ENCODE measurements at places on chromosomes 12 and 14.

- peak; percentile 46 for DNase-seq
These were observed 1.1 kb downstream of the PDE3A start for GRCh38 chr12:20369305-20370013.

DNA sequence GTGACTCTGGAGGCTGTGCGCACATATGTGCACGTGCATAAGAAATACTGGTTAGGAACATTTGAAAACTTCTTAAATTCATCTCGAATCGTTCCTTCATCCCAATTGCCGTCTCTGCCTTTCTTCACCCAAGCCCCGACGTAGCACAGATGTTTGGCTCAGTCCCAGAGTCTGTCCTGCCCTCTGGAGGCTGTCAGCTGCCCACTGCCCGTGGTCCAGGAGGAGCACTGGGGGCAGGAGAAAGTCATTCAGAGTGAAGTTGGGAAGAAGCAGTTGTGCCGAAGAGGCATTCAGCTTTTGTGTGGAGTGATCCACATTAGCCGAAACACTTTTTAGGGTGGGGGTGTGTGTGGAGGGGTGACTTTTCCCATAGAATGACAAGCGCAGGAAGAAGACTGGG, 124.9 kb downstream of the TSPAN9 start:
- DNase-seq = no peak

DNA sequence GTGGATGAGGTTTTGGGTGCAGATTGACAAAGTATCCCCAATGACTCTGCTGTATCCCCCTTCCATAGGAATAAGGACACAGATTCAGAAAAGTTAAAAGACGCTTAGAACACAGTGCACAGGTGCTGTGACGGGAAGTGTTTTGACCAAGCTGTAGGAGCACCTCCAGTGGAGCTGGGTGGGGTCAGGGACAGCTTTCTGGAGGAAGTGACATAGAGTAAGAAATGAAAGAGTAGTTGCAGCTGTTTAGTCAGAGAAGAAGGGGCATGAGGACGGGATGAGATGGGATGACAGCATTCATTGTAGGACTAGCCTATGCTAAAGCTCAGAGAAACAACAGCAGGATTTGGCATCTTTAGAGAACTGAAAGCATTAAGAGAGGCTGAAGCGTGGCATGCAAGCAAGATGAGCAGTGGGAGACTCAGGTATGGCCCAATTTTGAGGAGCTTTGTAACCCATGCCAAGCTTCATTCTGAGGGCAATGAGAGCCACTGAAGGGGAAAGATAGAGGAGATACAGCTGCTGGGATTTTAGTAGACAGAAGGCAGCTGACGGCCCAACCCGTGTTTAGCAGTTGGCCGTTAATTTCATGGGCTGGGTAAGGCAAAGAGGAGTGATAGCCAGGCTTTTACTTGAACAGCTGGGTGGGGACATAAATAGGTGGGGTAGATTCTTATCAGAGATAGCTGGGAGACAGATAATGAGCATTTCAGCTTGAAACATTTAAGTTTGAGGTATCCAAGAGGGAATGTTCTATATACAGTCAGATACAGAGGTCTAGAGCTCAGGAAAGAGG, 131.8 kb upstream of the KRAS start:
- no peak for DNase-seq

- peak; percentile 21 for DNase-seq
These were observed 43.0 kb upstream of the TSPAN9 start for GRCh38 chr12:3034067-3034750.

DNA sequence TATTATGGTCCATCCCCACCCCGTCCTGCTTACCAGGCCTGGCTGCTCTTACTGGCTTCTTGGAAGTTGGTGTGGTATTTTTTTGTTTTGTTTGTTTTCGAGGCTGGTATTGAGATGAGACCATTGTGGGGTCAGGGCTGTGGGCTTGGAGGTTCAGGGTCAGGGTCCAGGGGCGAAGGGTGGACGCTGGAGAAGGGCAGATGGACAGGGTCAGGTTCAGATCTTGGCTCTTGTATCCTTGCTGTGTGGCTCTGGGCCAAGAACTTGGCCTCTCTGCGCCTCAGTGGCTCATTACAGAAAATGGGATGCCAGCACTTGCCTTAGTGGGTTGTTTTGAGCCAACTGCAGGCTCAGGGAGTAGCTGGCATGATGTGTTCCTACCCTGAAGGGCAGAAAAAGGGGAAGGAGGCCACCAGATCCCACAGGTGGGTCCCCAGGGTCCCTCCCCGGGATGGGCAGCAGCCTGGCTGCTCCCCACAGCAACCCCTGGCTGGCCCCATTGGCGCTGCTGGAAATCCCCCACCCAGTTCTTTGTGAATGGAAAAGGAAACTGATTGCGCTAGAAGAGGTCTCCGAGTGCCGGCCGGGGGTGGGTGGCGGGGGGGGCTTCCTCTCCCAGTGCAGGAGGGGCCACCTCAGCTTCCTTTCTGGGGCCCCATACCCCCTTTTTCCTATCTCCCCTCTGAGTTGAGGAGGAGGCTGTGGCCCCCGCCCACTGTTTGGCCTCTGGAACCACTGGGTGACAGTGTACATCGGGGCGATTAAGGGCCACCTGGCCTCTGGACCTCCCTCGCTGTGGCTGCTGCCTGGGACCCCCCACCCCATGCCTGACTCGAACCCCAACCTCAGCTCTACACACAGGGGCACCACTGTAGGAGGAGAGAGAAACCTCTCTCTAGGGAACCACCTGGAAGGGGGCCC, 25.0 kb downstream of the SH2B3 start:
- no peak for DNase-seq

GRCh38 chr12:30580344-30580743, 115.3 kb downstream of the IPO8 start:
- no peak for DNase-seq

GRCh38 chr14:102757646-102758045, 19.6 kb upstream of the TRAF3 start:
- no peak for DNase-seq

DNA sequence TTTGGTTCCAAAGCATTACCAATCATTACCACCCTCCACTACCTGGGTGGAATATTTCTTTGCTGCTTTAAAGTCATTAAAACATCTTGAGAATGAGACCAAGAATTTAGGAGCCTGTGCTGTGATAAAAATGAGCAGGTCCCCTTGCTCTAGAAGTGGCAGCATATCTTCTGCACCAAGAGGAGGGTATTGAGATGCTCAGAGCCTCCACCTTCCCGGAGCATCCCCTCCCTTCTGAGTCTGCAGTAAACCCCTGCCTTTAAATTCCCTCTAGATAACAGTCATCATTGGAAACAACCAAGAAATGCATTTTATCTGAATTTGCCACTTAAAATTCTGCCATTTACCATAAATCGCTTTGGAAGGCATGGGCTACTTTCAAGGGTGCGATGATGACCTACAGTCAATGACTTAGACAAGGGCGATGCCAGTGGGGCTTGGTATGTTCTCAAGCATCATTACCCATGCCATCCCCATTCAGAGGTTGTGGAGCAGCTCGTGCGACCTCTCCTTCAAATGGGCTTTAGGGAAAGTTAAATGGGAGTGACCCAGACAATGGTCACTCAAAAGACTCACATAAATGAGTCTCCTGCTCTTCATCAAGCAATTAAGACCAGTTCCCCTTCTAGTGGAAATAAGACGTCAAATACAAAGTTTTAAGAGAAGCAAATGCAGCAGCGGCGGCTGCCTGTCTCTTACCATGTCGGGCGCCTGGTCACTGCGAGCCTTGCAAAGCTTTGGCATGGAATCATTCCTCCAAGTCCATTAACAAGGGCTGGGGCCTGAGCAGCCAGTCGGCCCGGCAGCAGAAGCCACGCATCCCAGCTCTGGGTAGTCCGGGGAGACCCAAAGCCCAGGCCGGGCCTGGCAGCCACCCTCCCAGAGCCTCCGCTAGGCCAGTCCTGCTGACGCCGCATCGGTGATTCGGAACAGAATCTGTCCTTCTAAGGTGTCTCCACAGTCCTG, 334.5 kb downstream of the TMEM121 start:
- DNase-seq = no peak

DNA sequence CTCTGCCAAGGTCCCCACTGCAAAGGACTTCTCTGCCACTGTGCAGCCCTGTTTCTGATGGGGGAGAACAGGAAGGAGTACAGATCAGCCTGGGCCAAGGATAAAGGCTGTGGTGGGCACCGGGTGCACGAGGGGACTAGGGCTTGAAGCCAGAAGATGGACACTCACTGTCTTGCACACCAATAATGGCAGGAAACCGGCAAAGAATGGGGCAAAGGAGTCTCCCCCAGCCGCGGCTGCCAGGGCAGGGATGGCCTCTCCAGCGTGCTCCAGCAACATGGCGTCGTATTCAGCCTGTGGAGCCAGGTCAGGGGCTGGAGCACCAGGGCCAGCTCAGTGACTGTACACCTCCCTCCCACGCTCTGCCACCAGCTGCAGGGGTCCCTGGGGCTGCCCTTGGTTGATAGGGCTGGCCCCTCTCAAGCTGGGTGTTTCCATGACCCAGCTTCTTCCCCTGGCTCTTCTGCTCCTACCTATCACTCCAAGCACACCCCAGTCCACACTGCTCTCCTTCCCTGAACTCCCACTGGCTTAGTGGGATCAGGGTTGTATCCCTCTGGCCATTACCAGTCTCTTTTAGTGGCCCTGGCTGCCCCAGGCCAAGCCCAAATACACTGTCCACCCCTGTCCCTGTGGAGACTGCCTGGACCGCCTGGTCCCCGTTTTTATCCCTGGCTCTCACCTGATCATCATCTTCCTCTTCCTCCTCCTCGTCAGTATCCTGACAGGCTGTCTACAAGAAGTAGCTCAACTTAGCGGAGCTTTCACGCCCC, 6.3 kb downstream of the IPO4 start:
- no peak for DNase-seq

GRCh38 chr12:11227373-11227772, 40.6 kb upstream of the TAS2R42 start:
- DNase-seq = no peak

DNA sequence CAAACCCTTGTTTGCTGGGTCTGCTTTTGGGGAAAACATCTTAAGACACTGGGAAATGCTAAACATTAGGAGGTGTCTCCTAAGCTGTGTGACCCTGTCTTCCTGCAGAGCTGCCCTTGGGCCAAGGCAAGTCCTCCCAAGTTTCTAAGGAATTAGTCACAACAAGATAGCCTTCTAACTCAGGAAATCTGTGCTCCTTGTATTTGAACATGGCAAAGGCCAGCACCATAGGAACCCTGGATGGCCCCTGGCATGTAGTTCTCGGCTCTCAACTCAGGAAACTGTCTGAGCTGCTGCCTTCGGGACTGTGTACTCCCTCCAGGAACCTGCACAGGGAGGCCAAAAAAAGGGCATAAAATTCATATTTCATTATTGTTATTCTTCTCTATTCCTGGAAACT, 37.6 kb upstream of the LTBP2 start:
- no peak for DNase-seq

GRCh38 chr12:90745211-90745610, 209.8 kb downstream of the CCER1 start:
- no peak for DNase-seq

GRCh38 chr12:32587581-32588495, 91.3 kb upstream of the DNM1L start:
- no peak for DNase-seq

DNA sequence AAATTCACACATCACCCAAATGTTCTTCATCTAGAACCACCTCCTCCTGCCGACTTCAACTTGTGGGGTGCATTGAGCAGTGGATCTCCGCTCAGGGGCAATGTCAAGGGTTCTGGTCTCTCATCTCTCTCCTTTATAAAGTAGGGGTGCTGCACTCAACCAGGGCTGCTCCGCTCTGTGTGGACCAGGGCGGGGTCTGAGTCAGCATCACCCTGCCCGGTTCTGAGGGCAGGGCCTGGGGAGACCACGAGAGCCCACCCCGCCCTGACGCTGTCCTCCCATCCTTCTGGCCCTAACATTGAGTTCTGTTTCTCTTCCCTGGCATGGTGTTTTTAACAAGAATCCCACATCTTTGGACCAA, 311.6 kb upstream of the DIO3 start:
- no peak for DNase-seq

DNA sequence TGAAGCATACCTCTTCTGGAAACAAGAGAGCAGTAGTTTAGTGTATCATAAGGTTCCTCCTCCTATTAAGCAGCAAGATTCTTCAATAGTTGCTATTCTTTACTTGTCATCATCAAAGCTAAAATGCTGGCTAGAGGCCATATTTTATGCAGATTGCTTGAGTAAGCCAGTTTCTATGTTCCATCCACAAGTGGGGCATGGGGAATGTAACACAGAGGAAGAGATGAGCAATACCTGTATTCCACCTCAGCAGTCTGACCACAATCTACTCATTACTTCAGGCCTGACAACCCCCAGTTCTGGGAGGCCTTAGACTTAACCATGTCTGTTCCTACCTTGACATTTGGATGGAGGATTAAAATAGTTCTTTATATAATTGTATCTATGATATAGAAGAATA, 423.6 kb downstream of the BTG1 start:
- DNase-seq = no peak

DNA sequence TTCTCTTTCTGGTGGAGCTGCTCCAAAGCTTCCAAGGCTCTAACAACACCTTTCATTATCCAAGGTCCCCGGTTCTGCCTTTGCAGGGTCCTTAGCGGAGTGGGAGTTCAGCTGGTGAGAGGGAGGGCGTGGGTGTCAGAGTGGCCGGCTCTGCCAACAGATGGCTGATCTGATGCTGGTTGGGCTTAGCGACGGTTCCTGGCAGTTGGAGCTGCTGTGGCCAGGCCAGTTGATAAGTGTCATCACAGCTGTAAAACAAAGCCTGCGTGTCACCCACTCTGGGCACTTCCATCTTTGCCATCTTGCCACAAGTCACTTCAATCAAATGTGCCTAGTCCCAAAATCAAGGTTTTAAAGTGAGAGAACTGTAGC, 36.3 kb downstream of the RIN3 start:
- DNase-seq = no peak

GRCh38 chr12:95118788-95119179, 45.4 kb upstream of the NR2C1 start:
- DNase-seq = no peak

- no peak for DNase-seq
These were observed at the start of gene DIO3 for GRCh38 chr14:101561145-101561896. Gene DIO3 (plus strand): TSS chr14:101561495.

DNA sequence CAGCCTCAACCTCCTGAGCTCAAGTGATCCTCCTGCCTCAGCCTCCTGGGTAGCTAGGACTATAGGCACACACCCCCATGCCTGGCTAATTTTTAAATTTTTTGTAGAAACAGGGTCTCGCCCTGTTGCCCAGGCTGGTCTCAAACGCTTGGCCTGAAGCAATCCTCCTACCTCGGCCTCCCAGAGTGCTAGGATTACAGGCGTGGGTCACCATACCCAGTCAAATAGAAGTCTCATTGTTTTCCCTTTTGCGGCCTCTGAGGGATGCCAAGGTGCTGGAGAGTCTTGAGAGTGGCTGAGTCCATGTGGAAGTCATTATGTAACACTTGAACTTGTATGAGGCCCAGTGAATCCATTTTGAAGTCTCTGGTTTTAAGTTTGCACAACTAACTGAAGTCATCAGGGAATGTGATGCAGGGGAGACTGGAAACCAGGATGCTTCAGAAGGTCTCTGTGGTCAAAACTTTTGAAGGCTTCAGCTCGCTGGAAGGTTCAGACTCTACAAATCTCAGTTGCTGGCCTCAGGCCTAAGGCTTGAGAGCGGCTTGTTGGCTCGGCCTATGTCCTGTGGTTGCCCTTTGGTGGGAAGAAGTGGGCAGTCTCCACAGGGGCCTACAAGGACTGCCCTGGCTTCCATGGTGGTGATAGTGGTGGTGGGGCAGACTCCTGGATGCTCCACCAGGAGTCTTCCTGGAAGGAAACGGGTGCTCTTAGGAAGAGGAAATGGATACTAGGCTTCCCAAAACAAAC, 29.2 kb downstream of the GALNT16 start:
- no peak for DNase-seq
